ENCODE measurements at places on chromosomes 4 and X.

DNA sequence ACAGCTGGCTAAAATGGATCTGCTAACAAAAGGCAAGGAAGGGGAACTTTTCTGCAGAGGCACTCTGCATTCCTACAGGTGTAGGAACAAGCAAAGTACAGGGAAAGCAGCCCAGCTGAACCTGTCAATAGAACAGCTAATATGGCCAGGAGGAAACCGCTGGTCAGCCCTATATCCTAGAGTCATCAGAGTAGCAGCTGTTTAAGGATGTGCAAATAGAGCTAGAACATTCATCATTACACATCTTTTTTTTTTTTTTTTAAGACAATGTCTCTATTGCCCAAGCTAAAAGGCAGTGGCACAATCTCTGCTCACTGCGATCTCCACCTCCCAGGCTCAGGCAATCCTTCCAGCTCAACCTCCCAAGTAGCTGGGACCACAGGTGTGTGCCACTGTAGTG is 163.0 kb downstream of the BTC start:
- no peak for DNase-seq

DNA sequence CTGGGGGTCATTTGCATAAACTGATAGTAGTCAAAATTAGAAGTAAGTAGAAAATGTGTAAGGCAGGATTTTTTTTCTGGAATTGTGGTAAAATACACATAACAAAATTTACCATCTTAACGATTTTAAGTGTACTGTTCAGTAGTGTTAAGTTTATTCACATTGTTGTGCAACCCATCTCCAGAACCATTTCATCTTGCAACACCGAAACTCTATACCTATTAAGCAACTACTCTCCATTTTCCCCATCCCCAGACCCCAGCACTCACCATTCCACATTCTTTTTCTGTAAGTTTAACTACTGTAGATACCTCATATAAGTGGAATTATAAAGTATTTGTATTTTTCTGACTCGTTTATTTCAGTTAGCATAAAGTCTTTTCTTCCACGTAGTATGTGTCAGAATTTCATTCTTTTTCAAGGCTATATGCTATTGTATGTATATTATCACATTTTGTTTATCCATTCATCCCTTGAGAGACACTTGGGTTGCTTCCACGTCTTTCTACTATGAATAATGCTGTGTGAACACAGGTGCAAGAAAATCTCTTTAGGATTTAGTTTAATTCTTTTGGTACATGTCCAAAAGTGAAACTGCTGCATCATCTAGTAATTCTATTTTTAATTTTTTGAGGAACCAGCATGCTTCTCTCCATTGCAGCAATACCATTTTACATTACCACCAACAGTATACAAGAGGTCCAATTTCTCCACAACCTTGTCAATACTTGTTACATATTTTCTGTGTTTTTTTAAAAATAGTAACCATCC is 39.1 kb upstream of the NSUN7 start:
- no peak for DNase-seq

DNA sequence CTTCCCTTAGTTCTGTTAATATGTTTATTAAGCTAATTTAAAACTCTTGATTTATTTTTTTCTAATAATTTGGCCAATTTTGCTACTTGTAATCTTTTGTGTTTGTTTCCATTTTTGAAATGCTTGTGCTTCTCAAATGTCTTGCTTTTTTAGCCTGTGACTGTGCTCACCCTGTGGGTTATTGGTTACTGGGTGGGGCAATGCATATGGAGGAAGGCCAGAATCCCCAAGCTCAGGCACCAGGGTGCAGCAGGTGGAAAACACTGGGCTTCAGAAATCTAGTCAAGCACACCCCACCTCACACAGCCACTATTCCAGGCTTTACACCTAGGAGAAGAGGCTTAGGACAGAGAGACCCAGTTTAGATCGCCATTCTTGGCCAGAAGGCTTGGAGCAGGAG is 33.1 kb downstream of the ETNPPL start:
- no peak for DNase-seq

DNA sequence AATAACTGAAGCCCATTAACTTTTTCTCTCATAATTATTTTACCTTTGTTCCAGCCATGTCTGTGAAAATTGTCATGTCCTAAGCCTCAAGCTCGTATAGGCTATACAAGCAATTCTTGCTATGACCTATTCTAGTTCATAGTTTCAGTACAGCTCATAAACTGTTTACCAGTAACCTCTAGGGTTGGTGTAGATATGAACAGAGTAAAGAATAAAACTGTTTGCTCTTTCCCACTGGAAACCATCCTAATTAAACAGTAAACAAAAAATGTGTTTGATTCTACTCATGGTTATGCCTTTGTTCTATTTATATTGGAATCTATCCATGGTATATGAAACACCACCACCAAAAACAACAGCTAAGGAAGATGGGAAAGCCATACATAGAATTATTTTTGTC is 1444.0 kb upstream of the PCDH7 start:
- DNase-seq, result no peak

DNA sequence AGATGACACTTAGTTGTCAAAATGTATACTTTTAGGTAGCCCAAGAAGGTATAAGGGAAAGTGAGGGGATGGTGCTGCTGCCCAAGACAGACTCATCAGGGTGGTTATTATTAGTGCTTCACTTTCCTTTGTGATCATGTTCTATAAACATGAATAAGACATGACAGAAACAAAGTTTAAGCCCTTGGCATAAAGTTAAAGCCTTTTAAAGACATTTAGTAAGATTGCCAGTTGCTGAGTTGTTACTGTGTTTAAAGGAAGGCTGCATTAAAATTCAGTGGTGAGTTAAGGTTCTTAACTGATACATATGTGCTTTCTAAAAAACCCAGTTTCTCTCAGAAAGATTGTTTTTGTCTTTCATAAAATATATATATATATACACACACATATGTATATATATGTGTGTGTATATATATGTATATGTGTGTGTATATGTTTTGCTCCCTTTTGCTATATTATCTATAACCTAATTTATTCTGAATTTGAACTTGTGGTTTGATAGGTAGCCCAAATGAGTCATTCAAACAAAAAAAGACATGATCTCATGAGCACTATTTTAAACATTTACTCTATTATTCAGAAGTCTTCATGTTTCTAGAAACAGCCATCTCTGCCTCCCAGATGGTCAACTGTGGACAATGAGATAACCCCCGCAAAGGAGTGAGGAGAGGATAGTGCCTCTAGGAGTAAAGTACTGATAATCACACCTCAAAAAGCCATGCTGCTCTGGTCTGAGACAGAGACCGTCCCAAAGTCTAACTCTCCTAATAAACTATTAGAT is 98.1 kb upstream of the OTUD4 start:
- no peak for DNase-seq

DNA sequence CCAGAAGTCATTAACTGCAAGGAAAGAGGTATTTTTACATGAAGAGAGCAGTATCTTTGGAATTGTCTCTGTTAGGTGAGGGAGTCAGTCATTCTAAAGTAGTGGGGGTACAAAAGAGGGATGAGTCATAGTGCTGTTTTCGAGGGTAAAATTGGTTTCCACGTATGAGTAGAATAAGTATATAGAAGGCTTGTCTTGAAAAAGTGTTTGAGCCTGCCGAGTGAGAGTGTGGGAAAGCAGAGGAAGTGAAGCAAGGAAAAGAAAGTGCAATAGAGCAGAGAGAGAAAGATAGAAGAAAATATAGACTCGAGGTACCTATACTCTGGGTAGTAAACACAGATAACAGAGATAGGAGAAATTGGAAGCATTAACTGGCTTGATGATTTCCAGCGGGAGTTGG is 696.4 kb downstream of the DMD start:
- DNase-seq, result no peak

GRCh38 chr4:82721819-82722423 is 76.7 kb downstream of the SCD5 start:
- DNase-seq, result no peak

DNA sequence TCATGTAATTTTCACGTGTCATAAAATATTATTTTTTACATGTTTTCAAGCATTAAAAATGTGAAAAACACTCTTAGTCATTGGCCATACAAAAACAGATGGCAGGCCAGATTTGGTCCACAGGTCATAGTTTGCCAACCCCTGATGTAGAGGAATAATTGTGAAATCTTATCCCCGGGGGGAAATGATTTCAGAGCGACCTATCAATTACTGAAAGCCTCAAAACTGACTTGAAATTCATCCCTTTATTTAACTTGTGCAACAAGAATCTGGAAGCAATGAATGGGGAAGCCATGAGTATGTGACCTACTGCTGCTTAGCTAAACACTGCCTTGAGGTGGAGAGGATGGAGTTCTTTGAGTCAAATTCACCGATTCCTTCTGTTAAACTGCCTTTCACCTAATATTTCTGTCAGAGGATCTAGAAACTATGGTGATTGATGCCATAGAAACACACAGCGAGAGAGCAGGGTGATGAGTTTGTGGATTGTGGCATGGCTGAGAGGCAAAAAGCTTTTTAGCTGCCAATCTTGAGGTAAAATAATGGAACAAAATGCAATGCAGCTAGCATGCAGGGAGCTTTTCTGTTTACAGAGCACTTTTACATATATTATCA is 30.3 kb upstream of the BRS3 start:
- DNase-seq, result no peak

DNA sequence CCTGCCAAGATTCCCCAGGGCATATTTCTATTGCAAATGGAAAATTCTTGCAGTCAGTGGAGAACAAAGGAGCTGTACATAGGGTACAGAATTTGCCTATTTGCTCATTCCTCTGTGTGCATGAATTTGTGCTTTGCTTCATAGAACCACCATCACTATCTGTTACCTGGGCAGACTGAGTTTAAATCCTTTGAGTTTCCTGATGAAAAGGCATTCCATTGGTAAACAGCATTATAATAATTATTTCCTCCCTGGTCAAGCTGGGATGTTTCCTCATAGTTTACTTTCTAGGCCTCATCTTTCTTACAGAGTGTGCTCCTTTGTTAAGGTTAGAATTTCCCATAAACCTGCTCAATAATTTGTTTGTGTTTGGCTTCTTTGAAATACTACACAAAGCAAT is 809 bp upstream of the SLC6A14 start:
- DNase-seq, result no peak

- no peak for DNase-seq
These were observed 11.5 kb downstream of the PARM1 start for GRCh38 chr4:74944354-74944793.

GRCh38 chrX:150696331-150696730 is 3.1 kb downstream of the MTMR1 start:
- DNase-seq, result no peak

- DNase-seq, result no peak
These were observed 137.2 kb downstream of the UNC5C start for GRCh38 chr4:95411371-95412088.

DNA sequence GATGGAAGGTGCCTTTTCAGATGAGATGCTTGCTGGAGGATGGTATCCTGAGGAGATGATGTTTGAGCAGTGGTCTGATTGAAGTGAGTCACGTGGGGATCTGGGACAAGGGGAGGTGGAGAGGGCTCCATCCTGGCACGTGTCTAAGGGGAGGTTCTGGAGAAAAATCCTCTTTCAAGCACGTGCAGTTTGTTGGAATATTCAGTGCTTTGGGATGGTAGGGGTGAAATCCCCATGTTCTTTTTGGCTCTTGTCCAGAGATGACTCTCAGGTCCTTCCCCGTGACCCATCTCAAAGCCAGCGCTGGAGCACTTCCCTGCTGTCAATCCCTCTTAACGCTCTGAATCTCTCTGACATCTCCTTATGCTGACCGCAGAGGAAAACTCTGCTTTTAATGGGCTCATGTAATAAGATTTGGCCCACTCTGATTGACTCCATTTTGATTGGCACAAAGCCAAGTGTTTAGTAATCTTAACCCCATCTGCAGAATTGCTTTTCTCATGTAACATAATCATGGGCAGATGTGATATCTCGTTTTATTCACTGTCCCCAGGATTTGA is 10.8 kb upstream of the KLKB1 start:
- DNase-seq, result no peak

DNA sequence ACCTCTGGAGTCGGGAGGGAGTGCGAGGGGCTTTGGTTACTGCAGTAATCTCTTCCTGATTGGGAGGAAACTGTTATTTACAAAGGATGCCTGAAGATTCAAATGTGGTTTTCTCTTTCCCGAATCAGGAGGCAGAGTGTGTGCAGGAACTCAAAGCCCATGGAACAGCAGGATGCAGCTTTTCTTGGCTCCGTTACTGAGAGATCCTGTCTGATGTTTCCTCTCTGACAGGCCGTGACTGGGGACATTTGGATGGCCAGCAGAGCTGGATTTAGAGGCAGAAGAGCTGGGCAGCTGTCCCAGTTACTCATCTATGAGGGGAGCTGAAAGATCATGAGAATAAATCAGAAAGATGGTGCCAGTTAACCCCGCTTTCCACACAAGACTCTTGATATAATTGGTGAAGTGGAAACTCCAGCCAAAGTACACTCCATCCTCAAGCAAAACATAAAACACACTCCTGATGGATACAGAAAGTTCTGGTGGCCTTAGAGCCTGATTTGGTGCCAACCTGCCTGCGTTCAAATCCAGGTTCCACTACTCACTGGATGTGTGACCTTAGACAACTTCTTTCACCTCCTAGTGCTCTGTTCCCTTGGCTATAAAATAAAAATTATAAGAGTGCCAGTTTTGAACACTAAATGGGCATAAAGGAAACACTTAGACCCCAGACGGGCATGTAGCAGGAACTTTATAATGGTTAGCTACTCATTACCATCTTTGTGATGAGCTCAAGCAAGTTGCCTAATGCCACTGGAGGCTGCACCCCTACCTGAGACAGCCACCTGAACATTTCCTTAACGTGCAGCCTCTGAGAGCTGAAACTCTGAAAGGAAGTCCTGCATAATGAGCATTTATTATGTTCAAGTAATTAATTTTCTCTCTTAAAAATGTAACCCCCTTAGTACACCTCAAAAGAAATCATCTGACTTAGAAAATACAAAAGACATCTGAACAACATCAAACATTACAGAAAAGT is 349.0 kb upstream of the GATB start:
- no peak for DNase-seq

DNA sequence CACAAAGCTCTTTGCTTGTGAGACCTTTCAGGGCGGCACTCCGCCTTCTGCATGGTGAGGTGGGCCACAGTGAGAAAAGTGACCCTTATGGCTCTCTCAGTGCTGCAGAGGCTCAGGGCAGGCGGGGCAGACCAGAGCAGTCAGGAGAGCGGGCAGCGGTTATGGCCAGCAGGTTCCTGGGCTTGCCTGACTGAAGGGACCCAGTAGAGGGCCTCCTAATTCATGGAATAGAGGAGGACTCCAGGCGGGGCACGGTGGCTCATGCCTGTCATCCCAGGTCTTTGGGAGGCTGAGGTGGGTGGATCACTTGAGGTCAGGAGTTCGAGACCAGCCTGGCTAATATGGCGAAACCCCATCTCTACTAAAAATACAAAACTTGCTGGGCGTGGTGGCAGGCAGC is 91.4 kb downstream of the CLNK start:
- no peak for DNase-seq

- DNase-seq, result no peak
These were observed 52.8 kb upstream of the RHOH start for GRCh38 chr4:40143926-40144508.

GRCh38 chr4:67762086-67762485 is 7.9 kb upstream of the GNRHR start:
- DNase-seq, result no peak

GRCh38 chrX:30798810-30799209 is 90.2 kb downstream of the TAB3 start:
- DNase-seq, result no peak

GRCh38 chrX:72001471-72001870 is 90.8 kb downstream of the NHSL2 start:
- DNase-seq, result no peak
